ENCODE measurements at places on chromosomes 13 and 19.

- no peak for DNase-seq
Observed at GRCh38 chr13:44223770-44224444, 149.7 kb upstream of the SERP2 start.

DNA sequence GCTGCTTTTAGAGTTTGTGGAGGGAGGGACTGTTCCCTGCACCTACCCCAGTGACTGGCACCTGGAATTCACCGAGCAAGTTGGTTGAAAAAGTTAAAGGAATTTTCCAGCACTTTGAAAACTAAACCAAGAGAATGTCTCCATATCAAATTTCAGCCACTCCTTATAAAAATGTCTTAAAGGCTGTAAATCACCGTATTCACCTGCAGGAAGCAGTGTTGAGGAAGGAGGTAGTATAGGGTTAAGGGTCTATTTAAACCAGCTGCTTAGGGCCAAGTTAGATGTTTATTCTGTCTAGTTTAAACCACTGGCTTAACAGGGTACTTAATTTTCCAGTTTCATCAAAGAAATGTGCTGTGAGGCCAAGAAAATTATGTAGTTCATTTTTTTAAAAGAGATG, 3.8 kb upstream of the RAB20 start:
- no peak for DNase-seq

GRCh38 chr19:57829316-57829715, 783 bp upstream of the ZNF587B start:
- DNase-seq = no peak

DNA sequence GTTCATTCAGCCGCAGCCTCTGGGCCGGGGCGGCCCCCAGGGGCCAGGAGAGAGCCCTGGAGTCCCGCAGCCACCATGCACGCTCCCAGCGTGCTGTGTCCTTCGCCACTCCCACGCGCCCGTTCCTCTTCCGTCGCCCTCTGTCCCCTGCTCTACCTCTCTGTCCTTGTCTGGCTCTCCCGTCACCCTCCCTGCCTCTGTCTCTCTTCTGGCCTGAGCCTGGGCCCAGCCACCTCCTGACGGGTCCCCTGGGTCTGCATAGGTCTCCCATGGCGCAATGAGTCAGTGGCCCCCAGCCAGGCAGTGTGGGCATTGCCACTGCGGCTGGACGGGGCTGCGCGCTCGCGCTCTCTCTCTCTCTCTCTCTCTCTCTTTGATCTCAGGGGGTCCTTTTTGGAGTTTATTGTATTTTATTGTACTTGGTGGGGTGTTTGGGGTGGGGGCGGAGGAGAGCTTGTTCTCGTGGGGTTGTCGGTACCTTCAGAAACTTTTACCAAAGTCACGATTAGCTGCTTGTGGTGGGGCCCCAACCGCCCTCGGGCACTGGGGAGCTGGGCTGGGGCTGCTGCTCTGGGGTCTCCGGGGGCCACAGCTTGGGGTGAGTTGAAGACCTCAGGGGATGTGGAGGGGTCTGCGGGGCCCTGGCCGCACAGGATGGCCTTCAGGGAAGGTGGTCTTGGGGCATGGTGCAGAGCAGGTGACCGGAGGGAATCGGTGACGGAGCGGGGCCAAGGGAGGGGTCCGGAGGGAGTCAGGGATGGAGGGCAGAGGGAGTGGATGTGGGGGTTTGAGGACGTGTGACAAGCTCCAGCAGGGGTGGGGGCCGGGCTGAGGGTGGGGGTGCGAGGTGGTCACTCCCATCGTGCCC, 1.7 kb upstream of the TGFBR3L start:
- DNase-seq = no peak

GRCh38 chr13:83905641-83906040, 23.4 kb upstream of the SLITRK1 start:
- no peak for DNase-seq

DNA sequence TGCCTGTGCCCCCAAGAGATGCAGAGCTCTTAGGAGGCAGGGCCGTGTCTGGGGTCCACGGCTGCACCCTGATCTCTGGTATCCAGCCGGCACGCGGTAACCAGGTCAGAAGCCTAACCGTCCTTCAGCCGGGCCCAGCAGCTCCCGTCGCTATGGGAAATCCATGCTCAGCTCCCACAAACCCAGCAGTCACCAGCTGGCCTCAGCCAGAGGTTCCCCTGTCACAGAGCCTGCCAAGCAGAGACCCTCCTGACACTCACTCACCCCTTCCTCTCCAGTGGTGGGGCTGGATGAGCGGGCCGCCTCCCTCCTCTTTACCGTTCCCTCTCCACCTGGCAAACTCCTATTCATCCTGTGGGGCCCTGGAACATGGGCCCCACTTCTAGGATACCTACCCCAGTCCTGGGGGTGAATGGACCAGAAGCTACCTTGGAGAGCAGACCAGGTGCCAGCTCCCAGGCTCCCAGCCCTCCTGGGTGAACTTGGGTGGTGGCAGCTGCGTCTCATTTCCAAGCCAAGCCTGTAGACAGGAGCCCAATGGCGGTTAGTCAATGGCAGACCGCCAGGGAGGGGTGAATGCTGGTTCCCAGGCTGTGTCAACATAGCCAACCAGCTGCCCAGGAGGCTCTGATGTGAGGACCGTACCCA, 21.4 kb upstream of the TCF3 start:
- DNase-seq = no peak

DNA sequence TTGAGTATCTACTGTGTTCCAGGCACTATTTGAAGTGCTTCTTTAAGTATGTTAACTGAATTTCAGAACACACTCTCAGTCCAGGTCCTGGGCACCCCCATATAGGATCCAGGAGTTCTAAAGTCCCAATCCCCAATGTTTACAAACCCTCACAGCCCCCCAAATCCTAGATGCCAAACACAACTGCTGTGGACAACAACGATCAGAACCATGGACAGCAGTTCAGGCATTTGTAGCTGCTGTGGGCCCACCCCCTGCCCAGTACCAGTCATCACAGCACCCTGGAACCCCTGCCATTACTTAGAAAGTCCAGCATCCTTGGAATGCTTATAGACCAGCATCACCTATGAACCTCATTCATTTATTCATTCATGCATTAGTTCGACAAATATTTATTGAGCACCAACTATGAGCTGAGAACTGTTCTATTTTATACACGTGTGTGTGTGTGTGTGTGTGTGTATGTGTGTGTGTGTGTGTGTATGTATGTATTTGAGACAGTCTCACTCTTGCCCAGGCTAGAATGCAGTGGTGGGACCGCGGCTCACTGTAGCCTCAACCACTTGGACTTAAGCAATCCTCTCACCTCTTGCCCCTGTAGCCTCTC, 19.3 kb upstream of the SDHAF1 start:
- DNase-seq = no peak

DNA sequence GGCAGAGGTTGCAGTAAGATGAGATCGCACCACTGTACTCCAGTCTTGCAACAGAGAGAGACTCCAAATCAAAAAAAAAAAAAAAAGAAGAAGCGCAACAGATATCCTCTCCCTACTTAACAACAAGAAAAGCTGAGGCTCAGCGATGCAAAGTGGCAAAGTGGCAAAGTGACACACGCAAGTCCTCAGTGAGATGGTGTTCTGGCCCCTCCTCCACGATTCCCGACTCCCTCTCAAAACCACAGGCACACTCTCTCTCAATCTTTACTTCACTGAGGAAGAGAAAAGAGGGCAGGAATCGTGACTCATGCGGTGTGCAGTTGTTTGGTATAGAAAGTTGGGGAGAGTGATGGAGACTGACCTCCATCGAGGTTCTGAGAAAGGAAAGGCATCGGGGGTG, 12.6 kb downstream of the FFAR2 start:
- DNase-seq = no peak

DNA sequence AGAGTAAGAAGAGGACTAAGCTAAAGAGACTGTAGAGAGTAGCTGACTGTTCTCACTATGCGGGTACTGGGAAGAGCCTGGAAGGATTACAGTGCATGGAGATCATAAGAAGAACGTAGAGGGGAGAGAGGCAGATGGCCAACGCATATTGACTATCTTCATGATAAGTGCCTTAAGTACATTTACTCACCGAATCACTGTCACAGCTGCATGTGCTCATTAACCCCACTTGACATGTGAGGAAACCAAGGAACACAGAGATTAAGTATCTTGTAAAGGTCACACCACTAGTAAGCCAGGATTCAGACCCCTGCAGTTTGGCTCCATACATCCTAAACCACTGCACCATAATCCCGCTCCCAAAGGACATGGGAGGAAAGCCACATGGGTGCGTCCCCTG, 34.1 kb downstream of the SMAD9 start:
- no peak for DNase-seq

DNA sequence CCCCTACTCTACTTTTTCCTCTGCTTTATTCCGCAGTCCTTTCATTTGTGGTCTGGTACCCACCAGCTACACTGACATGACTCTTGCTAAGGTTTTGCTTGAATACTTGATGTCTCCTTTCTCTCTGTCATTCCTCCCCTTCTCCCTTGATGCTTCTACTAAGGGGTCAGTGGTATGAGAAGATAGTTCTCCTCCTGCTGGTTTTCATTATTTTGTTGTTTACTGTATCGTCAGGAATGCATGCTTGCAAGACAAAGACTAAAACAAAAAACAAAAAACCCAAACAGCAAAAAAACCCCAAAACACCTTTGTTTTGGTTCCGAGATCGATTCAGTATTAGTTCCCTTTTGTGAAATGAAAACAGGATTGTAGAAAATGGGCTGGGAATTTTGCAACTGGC, 59.5 kb downstream of the PCCA start:
- no peak for DNase-seq

DNA sequence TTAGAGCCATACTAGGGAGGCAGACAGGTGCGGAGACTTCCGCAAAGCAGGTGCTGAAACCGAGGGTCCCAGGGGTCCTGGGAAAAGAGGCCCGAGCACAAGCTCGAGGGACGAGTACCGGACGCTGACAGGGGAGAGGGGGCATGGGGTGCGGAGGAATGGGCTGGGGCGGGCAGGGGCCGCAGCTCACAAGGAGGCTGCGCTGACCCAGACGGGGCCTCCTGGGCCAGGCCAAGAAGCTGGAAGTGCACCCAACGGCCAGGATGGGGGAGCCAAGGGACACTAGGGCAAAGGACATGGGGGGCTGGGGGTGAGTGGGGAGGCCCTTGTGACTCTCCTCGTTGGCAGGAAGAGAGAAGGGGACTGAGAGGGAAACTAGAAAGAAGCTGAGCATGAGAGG, 1.8 kb downstream of the POLR2E start:
- peak; percentile 42 for DNase-seq

GRCh38 chr13:47397739-47398138, 500.9 kb upstream of the HTR2A start:
- DNase-seq = no peak

GRCh38 chr19:29804493-29804892, 7.3 kb upstream of the CCNE1 start:
- no peak for DNase-seq

GRCh38 chr13:50994651-50995050, 85.1 kb downstream of the RNASEH2B start:
- no peak for DNase-seq

GRCh38 chr13:59424661-59425060, 739.1 kb downstream of the DIAPH3 start:
- DNase-seq = no peak

- DNase-seq = no peak
Observed at GRCh38 chr19:31418692-31419430, 69.6 kb upstream of the TSHZ3 start.

- no peak for DNase-seq
Observed at GRCh38 chr13:84029396-84029795, 147.1 kb upstream of the SLITRK1 start.

DNA sequence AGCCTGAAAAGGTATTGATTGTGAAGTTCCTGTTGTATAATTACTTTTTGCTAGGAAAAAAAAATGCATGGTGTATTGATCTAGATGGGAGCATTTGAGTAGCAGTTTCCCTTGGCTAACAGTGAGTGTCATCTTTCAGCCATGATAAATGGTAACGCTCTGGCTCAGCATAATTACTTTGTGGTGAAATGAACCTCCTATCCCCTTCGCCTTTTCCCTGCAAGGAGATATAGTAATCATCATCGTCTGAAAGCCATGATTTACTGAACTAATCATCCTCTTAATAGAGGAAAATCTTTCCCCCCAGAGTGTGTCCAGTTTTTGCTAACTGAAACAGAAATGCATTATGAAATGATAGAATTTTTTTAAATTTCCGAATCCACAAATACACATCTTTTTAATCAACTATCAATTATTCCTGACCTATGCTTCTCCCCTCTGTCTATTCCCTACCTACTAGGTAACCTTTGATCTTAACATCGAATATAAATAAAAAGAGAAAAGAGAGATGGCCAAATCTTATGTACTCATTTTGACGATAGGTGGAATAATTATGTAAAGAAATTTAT, 88.7 kb downstream of the MAB21L1 start:
- DNase-seq = no peak

- no peak for DNase-seq
Observed at GRCh38 chr19:19155495-19156219, 14.4 kb downstream of the MEF2B start.

DNA sequence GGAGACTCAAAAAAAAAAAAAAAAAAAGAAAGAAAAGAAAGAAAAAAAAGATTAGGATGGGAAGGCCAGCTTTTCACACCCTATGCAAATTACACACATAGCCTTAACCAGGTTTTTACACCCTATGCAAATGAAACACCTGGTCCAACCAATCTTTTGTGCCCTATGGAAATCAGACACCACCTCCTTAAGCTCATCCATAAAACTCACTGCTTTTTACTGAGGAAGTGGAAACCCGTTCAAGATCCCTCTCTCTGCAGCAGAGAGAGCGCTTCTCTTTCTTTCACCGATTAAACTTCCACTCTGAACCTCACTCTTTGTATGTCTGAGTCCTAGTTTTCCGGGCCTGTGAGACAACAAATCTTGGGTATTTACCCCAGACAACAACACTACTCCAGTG, 25.3 kb upstream of the HOMER3 start:
- no peak for DNase-seq

- DNase-seq = no peak
Observed at GRCh38 chr19:15404097-15404779, 14.6 kb downstream of the AKAP8L start.

GRCh38 chr13:30806784-30807183, 71.4 kb downstream of the ALOX5AP start:
- no peak for DNase-seq

GRCh38 chr19:30132343-30133075, 190.5 kb downstream of the URI1 start:
- DNase-seq = no peak

DNA sequence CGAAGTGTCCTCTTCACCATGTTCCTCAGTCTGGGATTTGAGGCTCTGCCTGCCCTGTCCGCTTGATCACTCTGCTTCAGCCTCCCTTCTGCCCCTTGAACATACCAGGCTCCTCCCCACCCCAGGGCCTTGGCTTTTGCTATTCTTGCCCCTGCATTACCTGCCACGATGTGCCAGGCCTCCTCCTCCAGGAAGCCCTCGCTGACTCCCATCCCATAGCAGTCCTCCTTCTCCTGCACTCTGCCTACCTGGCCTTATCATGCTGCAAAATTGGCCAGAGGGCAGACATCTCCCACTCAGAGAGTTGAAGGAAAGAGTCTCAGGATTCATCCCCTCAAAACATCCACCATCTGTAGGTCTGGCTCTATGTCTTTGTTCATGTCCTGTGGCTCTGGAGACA, 2.2 kb downstream of the YJEFN3 start:
- no peak for DNase-seq

GRCh38 chr19:56319991-56320390, 5.4 kb upstream of the ZSCAN5A start:
- no peak for DNase-seq

All from RWPE2 (cell line).